ENCODE measurements at places on chromosomes 16 and 17.

GRCh38 chr16:88428156-88428555, 24.9 kb upstream of the ZFPM1 start:
- no peak for DNase-seq

GRCh38 chr16:56102906-56103305, 88.4 kb upstream of the GNAO1 start:
- DNase-seq = no peak

DNA sequence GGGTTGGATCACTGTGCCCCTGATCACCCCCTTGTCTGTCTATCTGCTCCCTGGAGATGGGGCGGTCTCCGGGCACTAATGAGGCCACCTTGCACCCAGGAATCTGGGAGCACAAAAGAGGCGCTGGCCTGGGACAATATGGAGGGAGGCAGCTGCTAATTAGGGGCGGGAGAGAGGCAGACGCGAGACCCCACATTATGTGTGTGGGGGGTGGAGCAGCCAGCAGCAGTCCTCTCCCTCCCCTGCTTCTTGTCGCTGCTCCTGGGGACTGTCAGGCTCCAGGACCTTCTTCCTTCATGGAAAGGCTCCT, 324 bp upstream of the HCRT start:
- DNase-seq = no peak

- no peak for DNase-seq
Observed at GRCh38 chr16:79587897-79588296, 12.6 kb downstream of the MAF start.

- no peak for DNase-seq
Observed at GRCh38 chr16:65909310-65910050, 457.0 kb upstream of the CDH5 start.

DNA sequence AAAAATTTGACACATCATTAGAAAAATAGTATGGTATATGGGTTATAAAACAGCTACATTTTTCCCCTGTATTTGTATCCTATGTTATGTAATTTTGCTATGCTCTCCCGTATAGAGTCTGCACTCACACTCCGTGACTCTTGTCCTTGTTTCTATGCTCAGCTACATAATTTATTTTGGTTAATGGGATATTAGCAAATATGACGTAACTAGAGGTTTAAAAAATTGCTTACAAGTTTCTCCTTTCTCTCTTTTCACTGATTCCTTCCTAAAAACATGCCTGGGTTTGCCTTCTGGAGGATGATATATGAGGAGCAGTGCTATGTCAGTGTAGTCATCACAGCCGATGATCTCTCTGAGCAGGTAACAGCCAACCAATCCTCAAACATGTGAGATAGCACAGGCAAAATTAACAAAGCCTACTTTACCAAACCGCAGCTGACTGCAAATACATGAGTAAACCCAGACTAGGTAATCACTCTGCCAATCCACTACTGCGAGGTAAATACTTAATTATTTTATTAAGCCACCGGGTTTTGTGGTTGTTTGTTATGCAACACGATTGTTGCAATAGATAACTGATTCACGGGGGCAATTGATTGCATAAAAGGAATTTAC, 126.9 kb downstream of the KIF2B start:
- no peak for DNase-seq

- no peak for DNase-seq
Observed at GRCh38 chr17:40646791-40647623, 611 bp downstream of the SMARCE1 start.

DNA sequence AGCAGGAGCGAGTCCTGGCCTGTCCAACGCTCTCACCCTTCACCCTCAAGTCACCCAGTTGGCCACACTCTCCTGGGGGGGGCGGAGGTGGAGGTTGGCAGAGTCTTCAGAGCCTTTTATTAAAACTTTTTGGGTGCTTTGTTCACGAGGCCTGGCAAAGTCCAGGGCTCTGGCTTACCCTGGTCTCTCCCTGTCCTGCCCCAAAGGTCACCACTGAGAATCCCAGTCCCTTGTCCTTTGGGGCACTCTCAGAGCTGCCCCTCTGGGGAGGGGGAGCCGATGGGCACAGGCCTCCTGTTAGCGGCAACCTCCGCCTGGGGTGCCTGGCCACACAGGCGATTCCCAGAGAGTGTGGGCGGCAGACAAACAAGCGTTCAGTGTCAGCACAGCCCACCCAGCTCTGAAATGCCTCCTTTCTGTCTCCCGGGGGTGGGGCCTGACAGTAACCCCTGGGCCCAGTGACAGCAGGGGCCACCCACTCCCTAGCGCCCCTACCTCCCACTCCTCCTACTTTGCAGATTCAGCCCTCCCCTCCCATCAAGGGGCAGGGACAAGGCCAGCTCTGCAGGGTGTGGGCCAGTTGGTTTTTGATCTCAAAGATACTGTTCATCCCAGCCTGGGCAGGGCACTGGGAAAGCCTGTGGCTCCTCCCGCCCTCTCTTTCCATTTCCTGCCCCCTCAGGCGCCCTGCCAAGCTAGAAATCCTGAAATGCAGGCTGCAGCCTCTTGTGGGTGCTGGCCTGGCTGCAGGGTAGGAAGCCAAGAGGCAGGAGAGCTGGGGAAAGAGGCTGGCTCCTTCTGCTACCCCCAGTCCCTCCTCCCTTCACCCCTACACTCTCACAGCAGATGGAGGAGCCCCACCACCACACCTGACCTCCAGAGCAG, 36.6 kb upstream of the EMP2 start:
- no peak for DNase-seq

GRCh38 chr16:54077050-54077821, 209.4 kb downstream of the IRX3 start:
- DNase-seq = no peak

- DNase-seq = no peak
Observed at GRCh38 chr16:11010575-11011221, 66.3 kb downstream of the CLEC16A start.

- no peak for DNase-seq
Observed at GRCh38 chr17:60049936-60050335, 28.8 kb downstream of the HEATR6 start.

DNA sequence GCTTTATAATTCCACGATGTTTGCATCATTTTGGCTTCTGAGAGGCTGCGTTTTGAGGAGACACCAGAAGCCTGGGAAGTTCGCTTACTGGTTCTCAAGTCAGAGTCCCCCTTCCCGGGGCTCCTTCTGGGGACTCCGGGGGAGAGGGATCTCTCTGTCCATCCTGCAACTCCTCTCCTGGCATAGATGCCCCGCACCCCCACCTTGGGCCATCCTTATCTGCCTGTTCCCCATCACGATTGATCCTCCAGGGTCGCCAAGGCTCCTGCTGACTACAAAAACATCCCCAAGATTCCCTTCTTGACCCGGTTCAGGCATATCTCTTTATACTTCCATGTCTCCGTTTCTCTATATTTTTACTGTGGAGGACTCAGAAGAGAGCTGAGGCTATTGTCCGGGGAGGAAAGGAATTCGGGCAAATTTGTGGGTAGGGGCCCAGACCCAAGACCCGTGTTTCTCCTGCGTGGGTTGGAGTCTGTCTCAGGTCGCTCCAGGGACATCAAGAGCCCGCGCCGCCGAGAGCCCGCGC, 18.4 kb upstream of the HOXB13 start:
- DNase-seq = no peak

- DNase-seq = no peak
Observed at GRCh38 chr17:58189436-58190146, 2.9 kb upstream of the EPX start.

DNA sequence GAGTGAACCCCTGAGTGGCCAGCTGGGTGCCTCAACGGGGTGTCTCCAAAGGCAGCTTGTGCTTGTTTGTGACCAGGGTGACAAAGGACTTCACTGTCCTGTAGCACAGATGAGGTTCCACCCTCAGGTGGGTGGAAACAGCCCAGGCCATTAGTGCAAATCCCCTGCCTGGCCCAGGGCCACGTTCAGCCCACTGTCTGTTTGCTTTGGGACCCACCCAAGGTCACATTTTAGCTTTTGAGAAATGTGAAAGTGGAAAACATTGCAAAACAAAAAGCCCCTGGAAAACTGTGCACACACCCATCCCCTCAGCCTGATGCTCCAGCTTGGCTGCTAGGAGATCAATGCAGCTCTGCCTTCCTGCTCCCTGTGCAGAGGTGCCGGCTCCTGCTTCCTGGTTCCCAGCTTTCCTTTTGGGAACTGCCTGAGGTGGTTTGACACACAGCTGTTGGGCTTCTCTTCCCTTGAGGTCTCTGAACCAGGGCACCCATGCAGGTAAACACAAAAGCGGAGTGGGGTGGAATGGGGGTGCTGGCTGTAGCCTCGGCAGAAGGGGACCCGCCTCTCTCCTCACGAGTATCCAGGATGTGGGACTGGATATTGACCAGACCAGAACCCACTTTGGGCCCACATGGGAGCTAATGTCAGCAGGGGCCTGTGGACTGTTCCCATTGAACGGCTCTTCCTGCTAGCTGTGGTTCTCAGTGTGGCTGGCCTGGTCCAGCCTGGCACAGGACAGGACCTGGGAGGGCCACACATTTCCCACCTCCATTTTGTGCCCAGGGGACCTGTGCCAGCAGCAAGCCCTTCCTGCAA, 7.9 kb upstream of the SPHK1 start:
- DNase-seq = no peak

DNA sequence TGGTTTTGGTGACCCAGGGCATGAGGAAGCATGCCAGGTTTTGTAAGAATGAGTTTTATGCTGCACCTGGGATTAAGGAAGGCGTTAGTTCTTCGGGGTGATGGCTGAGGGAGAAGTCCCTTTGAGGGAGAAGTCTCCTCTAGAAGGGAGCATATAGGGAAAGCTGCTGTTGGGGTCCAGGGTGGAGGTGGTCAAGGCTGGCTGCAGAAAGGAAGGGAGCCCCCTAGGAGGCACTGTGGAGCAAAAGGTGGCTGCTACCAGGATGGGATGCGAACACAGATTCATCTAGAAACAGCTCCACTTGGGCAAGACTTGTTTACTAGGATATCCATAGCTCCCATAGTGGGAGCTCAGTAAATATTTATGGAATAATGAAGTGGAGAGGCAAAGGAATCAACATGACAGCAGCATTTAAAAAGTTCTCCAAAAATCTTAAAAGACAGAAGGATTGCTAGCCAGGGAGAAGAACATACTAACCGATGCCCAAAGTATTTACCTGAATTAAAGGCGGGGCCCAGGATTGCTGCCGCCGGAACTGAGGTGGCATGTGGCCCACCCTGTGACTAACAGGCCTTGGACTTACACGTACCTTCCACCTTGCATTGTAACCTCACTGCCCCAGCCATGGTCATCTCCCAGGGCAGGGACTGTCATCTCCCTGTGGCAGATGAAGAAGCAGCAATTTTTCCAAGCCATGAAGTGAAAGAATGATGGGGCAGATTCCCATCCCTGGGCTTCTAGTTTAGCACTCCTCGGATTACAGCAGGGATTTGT, 7.1 kb upstream of the LPCAT2 start:
- DNase-seq = no peak

DNA sequence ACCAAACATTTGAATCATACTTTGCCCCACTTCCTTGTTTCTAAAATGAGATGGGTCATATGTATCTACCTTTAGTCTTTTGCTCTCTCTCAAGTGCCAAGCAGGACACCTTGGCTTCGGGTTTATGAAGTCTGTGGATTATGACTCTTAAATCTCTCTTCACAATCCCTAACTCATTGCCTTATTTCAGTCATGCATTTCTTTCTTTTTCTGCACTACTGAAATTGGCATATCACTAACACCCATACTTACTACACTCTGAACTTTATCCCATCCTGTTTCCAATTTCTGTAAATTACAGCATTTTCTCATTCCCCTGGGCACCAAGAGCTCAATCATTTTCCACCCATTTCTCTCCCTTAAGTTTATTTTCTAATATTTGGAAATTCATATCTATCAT, 42.0 kb downstream of the ABCA9 start:
- no peak for DNase-seq

GRCh38 chr16:84875846-84876245, 56.1 kb downstream of the CRISPLD2 start:
- DNase-seq = no peak

GRCh38 chr16:71255721-71256120, 25.2 kb upstream of the HYDIN start:
- no peak for DNase-seq

- no peak for DNase-seq
Observed at GRCh38 chr17:43952724-43953666, 745 bp downstream of the PYY start.

GRCh38 chr17:17713839-17714238, 32.6 kb downstream of the RAI1 start:
- no peak for DNase-seq

GRCh38 chr16:11833951-11834695, 17.2 kb downstream of the RSL1D1 start:
- no peak for DNase-seq

- DNase-seq = no peak
Observed at GRCh38 chr17:20087538-20088250, 78.5 kb downstream of the SPECC1 start.

GRCh38 chr17:29709866-29710519, 87.3 kb upstream of the CORO6 start:
- no peak for DNase-seq

GRCh38 chr16:53034306-53034705, 18.4 kb downstream of the CHD9NB start:
- no peak for DNase-seq

DNA sequence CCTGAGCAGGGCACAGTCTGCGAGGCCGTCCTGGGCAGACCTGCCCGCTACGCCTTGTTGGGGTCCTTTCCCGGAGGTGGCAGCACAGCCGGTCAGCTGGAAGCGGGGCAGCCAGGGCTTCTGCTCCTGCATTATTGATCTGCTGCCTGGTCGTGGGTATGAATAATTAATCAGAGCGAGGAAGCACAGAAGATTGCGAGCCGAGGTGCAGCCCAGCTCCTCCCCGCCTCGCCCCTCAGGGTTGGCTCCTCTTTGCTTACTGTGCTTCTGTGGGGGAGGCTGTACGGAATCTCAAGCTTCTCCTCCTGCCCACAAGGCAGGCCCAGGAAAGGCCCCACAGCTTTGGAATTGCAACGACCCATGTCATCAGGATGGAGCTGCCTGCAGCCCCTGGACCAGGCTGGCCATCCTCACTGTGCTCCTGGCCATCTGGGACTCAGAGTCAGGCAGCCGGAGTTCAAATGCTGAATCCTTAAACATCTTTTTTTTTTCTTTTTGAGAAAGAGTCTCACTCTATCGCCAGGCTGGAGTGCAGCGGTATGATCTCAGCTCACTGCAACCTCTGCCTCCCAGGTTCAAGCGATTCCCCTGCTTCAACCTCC, 25.6 kb downstream of the TRARG1 start:
- no peak for DNase-seq

DNA sequence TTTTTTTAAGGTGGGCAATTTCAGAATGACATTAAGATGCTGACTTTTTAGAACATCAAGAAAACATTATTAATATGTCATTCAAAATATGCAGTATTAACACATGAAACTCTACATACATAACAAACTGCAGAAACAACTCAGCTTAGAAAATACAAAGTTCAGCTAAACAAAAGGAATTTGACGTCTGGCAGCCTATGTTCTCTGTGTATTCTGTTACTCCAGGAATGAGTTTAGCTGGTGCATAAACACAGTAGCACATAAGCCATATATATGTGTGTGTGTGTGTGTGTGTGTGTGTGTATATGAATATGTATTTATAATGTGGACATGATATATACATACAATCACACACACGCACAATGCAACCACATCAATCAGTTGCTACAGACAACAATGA, 413.5 kb upstream of the PSMD7 start:
- no peak for DNase-seq
